SK-MEL-5 (cell line): ENCODE measurements at places on chromosomes 6 and 20. TPM values are rescaled to one million over a fixed set of nuclear protein-coding genes. Genes with fewer than 3 reads are reported as not detected.

Gene ARG1
- total RNA-seq = not detected in 2 replicates

Gene PDE7B
- total RNA-seq = 7.0 and 7.1 TPM in 2 replicates

Gene LY6G6F
- not detected in 2 replicates for total RNA-seq

Gene HLA-DOA
- 0.13 and 0.16 TPM in 2 replicates for total RNA-seq

Gene GABRR1
- not detected in 2 replicates for total RNA-seq

Gene CYP39A1
- total RNA-seq = 0.34 and 0.56 TPM in 2 replicates

Gene VWA7
- total RNA-seq = not detected in 2 replicates

Gene ASIP
- 0.55 TPM in 1 of 2 replicates, not detected in the other for total RNA-seq

Gene FITM2
- 20.0 and 20.9 TPM in 2 replicates for total RNA-seq

Gene CDH26
- total RNA-seq = 0.27 and 0.45 TPM in 2 replicates

Gene VSX1
- not detected in 2 replicates for total RNA-seq

DNA sequence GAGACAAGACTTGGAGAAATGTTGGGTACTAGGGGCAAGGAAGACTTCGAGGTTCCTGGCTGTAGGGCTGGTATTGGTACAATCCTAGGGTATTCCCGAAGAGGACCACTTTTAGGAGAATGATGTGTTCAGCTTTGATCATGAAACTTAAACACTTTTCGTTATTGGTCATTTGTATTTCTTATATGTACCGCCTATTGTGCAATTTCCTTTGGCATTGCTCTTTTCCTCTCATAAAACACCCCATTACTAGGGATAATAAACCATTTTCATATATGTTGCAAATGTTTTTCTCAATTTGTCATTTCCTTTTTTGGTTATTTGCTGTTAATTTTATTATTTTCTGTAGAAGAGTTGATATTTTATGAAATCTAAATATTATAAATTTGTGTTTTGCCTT, 18.9 kb upstream of the ARFGEF3 start:
- no peak for DNase-seq

- DNase-seq = no peak
Observed at GRCh38 chr6:169253337-169254238, at the start of gene THBS2. TSS of gene THBS2 (minus strand) at chr6:169253846. CDS start at chr6:169250784, 3,062 bp downstream.

GRCh38 chr6:45970326-45970725, 45.3 kb downstream of the CLIC5 start:
- no peak for DNase-seq

GRCh38 chr6:11852061-11852651, 73.6 kb upstream of the ADTRP start:
- DNase-seq = no peak

GRCh38 chr6:116564311-116564710, 7.0 kb upstream of the RWDD1 start:
- DNase-seq = no peak

- DNase-seq = no peak
Observed at GRCh38 chr6:118791499-118791898, 102.5 kb upstream of the ASF1A start.

- DNase-seq = no peak
Observed at GRCh38 chr20:20138301-20139064, 86.2 kb downstream of the CFAP61 start.

DNA sequence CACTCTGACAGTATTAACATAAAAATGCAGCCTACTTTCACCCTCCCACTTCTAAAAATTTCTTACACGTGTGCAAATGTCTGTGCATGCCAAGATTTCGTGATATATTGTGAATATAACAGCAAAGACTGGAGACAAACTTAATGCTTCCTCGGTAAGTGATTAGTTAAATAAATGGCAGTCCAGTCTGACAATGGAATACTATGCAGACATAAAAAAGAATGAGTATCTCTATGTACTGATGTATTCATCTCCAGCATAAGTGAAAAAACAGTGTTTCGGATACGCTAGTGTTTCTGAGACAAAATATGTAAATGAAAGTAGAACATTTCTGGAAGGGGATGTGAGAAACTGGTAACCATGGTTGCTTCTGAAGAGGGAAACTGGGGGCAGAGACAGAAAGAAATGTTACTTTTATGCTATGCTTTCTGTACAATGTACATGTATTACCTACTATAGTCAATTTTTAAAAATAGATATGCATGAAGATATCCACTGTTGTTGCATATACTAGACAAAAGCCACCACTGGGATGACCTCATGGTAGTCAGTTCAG, 7.0 kb downstream of the SLC22A23 start:
- no peak for DNase-seq

DNA sequence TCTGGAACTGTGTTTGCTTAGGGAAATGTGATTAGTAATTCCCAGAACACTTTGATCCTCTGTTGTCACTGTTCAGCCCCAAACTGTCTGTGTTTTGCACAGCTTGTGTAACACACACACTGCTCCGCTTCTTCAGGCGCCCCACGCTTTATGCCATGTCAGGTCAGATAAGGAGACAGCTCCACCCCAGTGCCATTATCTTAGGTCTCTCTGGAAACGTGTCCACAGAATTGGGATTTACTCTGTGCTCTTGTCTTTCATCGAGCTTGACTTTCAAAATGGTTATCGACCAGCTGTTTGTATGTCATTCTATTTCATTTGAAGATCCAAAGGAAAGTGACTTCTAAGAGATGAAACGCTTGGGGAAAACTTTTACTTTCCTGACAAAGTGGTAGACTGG, 106.4 kb upstream of the SSTR4 start:
- no peak for DNase-seq

GRCh38 chr6:32825966-32826365, 9.2 kb upstream of the HLA-DOB start:
- peak; percentile 93 for DNase-seq

GRCh38 chr20:1533059-1533458, 24.4 kb downstream of the SIRPD start:
- DNase-seq = peak; percentile 41

DNA sequence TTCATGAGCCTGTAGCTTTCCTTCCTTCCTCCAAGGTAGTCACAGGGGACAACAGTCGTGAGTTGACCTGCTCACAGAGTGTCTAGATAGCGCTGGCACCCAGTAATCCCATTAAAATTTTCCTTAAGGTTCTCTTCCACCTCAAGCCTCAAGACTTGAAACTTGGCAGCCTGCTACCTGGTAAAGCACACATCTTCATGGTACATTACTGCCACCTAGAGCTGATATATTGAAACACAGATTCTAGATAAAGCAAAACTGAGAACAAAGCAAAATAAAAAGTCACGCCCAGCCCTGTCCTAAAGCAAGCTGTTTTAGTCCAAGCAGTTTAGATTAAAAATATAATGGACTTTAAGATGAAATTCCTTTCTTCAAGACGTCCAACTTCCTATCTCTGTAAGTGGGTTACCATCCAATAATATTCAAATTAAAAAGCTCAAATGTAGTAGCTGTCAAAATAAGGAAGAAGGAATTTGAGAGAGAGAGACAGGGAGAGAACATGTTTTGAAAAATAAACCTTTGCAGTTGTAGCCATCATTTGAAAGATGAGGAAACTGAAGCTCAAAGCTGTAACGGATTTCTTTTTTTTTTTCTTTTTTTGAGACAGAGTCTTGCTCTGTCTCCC, 50.7 kb upstream of the CD83 start:
- DNase-seq = peak; percentile 92

DNA sequence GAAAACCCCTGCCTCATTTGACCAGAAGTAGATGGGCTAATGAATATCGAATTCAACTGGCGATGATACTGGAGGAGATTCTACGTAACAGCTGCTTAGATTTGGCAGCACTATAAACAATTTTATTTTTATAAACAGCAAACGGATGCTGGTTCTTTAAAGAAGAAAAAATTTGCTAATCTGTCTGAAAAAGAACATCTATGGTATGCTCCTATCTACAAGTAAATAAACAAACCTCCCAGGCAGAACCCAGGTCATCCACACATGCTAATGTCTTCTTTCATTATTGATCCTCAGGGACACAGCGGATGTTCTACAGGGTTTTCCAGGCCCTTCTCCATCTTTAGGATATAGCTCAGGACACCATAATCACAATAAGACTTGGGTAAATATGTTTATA, 291.3 kb downstream of the ALDH8A1 start:
- no peak for DNase-seq

DNA sequence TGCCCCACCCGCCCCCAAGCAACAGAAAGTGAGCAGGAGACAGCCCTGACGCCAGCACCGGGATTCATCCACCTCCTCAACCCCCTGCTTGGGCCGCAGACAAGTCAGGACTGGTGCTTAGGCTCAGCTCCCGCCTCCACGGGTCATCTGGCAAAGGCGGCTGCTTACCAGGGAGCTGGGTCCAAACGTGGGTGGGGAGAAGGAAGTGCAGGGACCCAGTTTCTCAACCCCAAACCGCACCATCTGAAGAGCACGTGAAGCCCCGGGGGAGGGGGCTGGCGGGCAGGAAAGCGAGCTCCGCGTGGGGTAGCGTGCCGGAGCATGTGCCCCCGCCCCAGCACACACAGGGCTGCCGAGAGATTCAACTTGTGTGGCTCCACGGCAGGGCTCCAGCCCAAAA, 87.2 kb downstream of the BMP7 start:
- no peak for DNase-seq

- no peak for DNase-seq
Observed at GRCh38 chr6:119276211-119276610, 73.3 kb downstream of the MAN1A1 start.

DNA sequence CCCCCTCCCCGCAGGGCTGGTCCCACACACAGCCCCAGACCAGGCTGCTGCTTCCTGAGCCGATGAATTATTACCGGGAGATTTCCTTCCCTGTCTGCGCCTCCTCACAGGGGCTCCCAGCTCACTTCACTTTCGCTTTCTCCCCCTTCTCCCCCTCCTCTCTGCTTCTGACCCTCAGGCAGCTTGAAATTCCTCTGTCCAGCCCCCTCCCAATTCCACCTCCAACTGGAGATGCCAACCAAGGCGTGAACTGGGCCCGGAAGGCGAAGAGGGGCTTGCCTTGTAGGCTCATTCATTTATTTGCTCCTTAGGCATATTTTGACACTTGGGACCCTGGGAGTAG, 1.7 kb upstream of the TCF15 start:
- no peak for DNase-seq

GRCh38 chr20:4082406-4083097, 67.2 kb upstream of the RNF24 start:
- DNase-seq = peak; percentile 65

- no peak for DNase-seq
Observed at GRCh38 chr6:43226192-43226851, 3.0 kb downstream of the DNPH1 start.

- no peak for DNase-seq
Observed at GRCh38 chr20:17618673-17619013, 48.8 kb downstream of the DSTN start.

GRCh38 chr20:45489083-45489531, 19.6 kb downstream of the WFDC2 start:
- DNase-seq = no peak

- no peak for DNase-seq
Observed at GRCh38 chr6:81997090-81997926, 244.8 kb upstream of the TENT5A start.

- DNase-seq = no peak
Observed at GRCh38 chr6:11362564-11362963, 130.1 kb upstream of the NEDD9 start.

GRCh38 chr20:31845300-31845863, at the start of gene FOXS1:
TSS of gene FOXS1 (minus strand) at chr20:31845604. CDS start at chr20:31845542, 62 bp downstream.
- no peak for DNase-seq

DNA sequence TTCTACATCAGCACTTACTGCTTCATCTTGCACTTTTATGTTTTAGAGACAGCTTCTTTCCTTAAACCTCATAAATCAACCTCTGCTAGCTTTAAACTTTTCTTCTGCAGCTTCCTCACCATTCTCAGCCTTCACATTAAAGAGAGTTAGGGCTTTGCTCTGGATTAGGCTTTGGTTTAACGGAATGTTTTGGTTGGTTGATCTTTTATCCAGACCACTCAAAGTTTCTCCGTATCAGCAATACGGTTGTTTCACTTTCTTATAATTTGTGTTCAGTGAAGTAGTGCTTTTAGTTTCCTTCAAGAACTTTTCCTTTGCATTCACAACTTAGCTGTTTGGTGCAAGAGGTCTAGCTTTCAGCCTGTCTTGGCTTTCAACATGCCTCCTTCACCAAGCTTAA, 40.4 kb downstream of the DNAAF9 start:
- no peak for DNase-seq

DNA sequence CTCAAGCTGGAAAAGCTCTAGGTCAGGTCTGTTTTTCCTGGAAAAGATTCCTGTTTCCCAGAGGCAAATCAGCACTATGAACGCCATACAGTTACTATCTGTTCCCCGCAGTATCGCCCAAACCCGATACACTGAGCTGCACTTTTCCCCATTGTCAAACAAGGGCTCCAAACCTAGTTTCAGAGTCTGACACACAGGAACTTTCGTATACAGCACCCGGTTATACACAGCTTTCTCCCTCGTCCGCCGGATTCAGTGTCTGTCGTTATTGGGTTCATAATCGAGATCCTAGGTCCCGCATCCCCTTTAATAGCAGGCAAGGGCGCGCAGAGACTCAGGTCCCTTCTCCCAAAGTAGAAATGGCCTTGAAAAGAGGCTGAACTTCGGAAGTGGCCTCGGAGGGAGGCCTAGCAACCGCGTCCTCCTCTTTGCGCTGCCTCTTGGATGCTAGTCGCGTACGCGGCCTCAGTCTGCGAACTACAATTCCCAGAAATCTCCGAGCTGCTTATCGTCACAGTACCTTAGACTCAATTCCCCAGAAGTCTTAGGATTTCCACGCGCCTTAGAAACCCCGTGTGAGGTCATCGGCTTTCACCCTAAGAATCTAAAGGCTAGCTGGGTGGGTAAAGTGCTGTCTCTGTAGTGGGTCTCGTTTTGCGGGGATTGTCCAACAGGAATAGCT, 34.2 kb downstream of the ZNF391 start:
- DNase-seq = no peak

- peak; percentile 58 for DNase-seq
Observed at GRCh38 chr6:142900227-142900971, 44.6 kb downstream of the HIVEP2 start.

GRCh38 chr20:24148372-24148771, 159.8 kb upstream of the GGTLC1 start:
- DNase-seq = no peak

GRCh38 chr20:38893056-38893564, 33.1 kb upstream of the FAM83D start:
- DNase-seq = no peak

GRCh38 chr6:3865463-3865862, 16.3 kb downstream of the FAM50B start:
- DNase-seq = no peak

DNA sequence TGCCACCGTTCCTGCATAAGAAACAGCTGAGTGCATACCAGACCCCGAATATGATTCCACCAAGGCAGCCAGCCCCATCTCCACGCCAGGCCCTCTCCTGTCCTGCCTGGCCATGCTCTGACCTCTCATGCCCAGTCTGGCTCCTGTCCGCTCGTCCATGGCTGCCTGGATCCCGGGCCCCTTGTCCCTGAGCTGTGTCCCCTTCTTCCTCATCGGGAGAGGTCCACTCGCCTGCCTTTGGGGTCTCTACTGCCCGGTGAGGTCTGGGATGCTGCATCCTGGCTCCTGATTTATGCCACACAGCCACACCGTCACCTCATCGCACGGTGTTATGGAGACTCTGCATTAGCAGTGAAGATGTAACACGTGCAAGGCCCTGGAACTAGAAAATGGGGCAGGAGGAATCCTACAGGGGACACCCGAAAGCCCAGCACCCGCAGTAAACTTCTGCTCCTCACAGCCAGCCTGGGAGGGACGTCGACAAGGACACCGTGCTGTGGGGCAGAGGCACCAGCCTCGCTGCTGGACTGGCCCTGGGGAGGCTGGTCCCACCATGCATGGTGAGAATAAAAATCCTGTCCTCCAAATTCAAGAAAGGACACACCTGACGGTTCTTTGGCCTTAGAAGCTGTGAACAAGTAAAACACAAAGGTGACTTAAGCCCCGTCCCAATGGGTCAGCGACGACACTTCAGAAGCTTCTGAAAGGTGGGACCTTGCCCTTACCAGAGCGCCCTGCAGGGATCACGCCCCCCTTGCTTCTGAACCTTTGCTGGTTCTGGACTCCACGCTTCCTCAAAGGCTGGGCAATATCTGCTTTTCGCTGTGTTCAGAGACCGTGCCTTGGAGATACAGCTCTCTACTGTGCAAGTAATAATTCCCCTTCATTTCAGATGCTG, 103.0 kb downstream of the DLL1 start:
- DNase-seq = no peak
